ENCODE measurements at places on chromosomes 2 and 18.

DNA sequence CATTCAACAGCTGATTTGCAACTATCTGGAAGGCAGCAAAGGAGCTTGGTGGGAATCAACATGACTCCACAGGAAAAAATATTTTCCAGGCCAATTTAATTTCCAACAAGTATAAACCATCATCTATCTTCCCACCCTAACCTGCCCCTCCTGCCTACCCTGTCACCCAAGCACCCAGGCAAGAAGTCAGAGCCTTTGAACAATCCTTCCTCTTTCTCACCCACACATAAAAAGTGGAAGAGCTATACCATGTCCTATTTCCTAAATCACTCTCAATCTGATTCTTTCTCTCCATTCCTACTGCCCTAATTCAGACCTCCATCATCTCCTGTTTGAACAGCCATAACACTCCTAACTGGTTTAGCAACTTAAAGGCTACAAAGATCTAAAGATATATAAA is 12.7 kb downstream of the SPIRE1 start:
- DNase-seq: no peak

DNA sequence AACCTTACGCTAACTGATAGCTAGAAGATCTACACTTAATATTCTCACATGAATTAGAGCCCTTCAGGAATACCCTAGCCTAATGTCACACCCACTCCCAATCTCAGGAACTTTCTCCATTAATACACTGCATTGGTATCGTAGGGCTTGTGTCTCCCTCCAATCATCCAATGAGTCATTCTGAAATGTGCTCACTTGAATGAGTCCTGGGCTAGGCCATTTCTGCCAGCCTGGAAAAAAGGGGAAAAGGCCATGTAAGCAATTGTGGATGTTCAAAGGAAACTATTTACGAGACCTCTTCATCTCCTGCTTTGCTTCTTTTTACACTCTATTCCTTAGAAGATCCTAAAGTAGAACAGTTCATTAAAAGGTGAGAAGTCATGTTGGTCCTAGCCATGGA is 18.8 kb downstream of the ZEB2 start:
- DNase-seq: no peak

GRCh38 chr2:193382583-193382982 is 1187.8 kb upstream of the TMEFF2 start:
- no peak for DNase-seq

DNA sequence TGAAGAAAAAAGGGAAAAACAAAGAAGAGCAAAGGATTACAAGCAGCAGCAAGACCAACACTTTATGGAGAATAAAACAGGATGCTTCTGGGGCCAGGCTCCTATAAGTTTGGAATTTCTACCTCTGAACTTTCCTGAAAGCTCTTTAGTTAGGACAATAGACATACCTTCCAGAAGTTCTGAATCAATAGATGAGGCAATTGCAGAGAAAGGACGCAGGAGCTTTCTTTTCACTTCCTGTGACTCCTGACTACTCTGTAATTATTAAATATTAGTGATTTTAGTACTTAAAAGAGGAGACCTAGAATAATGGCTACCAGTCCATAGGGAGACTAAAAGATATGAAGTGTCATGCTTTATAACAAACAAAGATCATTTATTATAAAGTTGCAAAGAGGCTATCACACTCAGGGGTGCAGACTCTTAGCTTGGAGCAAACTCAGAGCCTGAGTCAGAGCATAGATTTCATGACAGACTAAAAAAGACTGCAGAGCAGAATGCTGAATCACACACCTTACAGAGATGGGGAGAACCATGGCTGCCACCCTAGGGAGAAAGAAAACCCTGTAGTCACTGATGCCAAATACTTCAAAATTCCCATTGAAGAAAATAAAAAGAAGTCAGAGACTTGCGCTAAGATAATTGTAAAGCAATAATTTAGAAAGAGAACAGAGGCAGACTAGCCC is 52.5 kb upstream of the FAM136A start:
- no peak for DNase-seq

GRCh38 chr18:35106013-35106844 is 65.0 kb downstream of the MAPRE2 start:
- DNase-seq: no peak

DNA sequence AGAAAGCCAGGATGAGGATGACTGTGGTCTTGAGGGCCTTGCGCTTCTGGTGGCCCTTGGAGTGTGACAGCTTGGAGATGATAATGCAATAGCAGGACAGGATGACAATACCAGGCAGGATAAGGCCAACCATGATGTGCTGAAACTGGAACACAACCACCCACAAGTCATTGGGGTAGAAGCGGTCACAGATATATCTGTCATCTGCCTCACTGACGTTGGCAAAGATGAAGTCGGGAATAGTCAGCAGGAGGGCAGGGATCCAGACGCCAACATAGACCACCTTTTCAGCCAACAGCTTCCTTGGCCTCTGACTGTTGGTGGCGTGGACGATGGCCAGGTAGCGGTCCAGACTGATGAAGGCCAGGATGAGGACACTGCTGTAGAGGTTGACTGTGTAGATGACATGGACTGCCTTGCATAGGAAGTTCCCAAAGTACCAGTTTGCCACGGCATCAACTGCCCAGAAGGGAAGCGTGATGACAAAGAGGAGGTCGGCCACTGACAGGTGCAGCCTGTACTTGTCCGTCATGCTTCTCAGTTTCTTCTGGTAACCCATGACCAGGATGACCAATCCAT is 2.7 kb downstream of the CXCR4 start:
- DNase-seq: no peak

GRCh38 chr2:217652761-217653639 is 349.8 kb downstream of the TNS1 start:
- DNase-seq: peak; percentile 57

DNA sequence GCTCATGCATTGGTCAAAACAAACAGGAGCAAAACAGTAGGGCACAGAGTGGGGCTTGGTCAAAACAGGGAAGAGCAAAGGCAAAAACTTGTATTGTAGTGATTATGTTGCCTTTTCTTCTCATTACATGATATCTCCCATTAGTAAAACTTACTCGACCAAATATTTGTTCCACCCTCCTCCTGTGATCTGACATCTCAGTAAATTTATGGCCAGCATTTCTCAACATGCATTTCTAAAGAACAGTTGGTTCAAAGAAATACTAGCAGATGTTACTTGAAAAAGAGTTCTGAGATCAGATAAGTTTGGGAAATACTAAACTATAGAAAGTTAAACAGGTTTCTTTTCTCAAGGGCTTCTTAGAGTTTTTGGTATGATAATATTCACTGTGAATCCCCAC is 423.1 kb downstream of the FIGN start:
- DNase-seq: no peak

DNA sequence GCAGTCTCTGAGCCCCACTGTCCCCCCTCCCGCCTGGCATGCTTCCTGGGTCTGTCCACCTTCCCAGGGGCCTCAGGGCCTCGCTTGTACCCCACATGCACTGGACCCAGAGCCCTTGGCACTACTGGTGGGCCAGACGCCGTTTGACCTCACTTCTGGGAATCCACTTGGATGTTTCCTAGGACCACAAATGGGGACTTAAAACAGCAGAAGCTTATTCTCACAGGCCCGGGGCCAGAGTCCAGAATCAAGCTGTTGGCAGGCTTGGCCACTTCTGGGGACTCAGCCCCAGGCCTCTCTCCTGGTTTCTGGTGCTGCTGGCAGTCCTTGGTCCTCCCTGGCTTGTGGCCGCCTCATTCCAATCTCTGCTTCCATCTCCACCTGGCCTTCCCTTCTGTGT is 19.6 kb downstream of the ANO7 start:
- no peak for DNase-seq

GRCh38 chr2:224276251-224276650 is 125.7 kb downstream of the FAM124B start:
- DNase-seq: no peak

DNA sequence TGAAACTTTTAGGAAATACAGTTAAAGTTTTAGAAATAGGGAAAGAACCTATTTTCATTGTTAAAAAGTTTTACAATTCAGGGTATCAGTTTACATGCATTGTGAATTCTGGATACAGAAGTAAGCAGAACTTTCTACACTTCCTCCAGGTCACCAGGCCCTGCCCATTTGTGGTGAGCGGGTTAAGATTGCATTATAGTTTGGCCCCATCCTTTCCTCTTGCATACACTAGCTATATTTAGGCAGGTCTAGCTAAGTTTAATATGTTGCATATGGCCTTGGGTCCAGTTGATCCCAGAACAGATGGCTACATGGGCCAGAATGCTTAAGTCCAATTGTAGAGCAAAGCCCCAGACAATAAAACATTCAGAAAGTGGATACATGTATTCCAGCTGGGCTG is 4.8 kb downstream of the VWA3B start:
- no peak for DNase-seq

- no peak for DNase-seq
Measured at GRCh38 chr2:85704800-85705679, 10.9 kb downstream of the GNLY start.

DNA sequence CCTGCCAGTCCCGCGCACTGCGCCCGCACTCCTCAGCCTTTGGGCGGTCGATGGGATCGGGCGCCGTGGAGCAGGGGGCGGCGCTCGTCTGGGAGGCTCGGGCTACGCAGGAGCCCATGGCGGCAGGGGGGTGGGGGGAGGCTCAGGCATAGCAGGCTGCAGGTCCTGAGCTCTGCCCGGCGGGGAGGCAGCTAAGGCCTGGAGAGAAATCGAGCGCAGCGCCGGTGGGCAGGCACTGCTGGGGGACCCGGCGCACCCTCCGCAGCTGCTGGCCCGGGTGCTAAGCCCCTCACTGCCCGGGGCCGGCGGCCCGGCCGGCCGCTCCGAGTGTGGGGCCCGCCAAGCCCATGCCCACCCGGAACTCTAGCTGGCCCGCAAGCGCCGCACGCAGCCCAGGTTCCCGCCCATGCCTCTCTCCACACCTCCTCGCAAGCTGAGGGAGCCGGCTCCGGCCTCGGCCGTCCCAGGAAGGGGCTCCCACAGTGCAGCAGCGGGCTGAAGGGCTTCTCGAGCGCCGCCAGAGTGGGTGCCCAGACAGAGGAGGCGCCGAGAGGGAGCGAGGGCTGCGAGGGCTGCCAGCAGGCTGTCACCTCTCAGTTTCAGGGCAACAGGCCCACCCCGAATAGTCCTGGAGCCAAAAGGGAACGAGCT is 74.1 kb downstream of the PSMG2 start:
- no peak for DNase-seq

- DNase-seq: peak; percentile 49
Measured at GRCh38 chr2:133641497-133641896, 73.2 kb upstream of the NCKAP5 start.

GRCh38 chr18:56161566-56162260 is 476.7 kb downstream of the TXNL1 start:
- DNase-seq: no peak

- DNase-seq: no peak
Measured at GRCh38 chr2:29155578-29155977, 40.4 kb downstream of the CLIP4 start.

GRCh38 chr2:218860950-218861381 is 1.4 kb downstream of the WNT6 start:
- DNase-seq: no peak

- no peak for DNase-seq
Measured at GRCh38 chr2:58686776-58687175, 445.7 kb upstream of the FANCL start.

DNA sequence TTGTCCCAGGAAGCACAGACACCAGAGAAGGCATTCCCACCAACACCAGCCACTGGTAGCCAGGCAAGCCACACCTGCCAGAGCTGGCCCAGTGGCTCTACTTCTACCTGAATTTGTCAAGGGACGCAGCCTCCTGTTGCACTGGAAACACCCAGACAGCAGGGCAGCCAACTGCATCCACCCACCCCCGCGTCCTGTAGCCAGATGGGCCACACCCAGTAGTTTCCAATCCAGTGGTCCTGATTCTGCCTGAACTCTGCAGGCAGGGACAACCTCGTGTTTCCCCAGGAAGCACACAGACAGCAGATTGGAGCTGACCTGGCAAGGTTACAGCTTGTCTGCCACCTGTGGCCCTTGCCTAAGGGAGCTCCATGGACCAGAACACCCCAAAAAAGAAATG is 18.2 kb downstream of the PFN4 start:
- no peak for DNase-seq

GRCh38 chr18:21593540-21594257 is 6.8 kb downstream of the ESCO1 start:
- DNase-seq: no peak

- no peak for DNase-seq
Measured at GRCh38 chr2:145652036-145652435, 1132.1 kb upstream of the ZEB2 start.

DNA sequence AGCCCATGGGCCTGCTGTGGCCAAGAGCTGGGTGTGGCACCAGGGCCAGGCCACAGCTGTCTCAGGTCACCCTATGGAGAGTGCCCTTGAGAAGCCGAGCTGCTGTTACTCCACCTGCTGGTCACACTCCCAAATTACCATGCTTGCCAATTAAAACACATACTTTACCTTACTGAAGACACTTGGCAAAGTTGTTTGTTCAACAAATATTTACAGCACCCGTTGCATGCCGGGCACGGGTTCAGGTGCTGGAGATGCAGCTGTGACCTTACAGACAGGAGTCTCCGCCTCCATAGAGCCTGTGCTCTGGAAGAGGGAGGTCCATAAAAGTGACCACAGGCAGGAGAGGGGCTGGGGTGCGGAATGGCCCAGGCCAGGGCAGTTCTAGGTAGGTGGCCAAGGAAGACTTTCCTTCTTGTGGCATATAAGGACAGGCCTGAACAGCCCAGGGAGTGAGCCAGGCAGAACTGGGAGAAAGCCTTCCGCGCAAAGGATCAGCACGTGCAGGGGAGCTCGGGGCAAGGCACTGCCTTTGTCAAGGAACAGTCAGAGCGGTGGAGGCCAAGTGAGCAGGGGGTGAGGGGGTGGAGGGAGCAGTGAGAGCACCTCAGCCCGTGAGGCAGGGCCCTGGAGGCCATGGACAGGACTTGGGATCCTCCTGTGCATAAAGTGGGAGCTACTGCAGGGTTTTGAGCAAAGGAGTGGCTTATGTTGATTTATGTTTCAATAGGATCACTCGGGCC is 23.6 kb upstream of the RBM44 start:
- no peak for DNase-seq

GRCh38 chr2:173286153-173286809 is 68.4 kb upstream of the CDCA7 start:
- DNase-seq: no peak

DNA sequence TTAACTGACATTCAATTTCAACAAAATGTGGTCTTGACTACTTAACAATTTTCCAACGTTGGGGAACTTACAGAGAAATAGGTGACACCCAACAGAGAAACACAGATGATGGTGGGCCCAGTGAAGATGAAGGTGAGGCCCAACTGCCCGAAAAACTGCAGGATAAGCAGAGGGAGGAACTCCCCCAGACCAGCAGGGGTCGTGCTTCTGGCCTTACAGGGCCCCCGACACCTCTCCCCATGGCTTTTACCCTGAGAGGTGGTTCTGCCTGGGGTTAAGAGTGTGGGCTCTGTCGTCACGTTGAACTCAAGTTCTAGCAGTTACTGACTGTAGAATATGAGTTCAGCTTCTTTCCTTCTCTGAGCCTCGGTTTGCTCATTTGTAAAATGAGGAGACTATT is 119.5 kb upstream of the SMIM21 start:
- no peak for DNase-seq

- no peak for DNase-seq
Measured at GRCh38 chr2:142180820-142181533, 50.2 kb upstream of the LRP1B start.

- peak; percentile 30 for DNase-seq
Measured at GRCh38 chr2:71306762-71307161, 24.8 kb upstream of the ZNF638 start.
